NCI-H510A (cell line): ENCODE measurements at places on chromosomes 16 and 17.

GRCh38 chr17:8310601-8311123 is 621 bp downstream of the ARHGEF15 start:
- no peak for DNase-seq

GRCh38 chr17:79518585-79519523 is 92.0 kb downstream of the RBFOX3 start:
- no peak for DNase-seq

- no peak for DNase-seq
Measured at GRCh38 chr17:29158096-29158487, 22.1 kb downstream of the MYO18A start.

DNA sequence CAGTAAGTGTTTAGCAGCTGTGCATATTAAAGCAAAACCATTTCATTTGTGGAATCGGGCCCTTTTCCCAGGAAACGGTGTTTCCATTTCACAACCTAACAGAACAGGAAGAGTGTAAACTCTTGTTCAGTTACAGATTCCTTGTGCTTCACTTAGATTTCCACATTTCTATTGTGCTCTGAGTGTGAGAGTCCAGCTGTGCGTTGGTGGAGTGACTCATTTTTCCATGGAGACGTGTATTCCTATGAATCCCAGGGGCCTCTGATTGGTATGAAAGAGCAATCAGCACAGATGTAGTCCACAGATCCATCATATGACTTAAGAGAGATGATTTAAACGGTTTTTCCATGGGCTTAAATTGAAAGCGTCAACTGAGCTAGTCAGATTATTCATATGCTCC is 13.3 kb upstream of the CAVIN1 start:
- DNase-seq, result no peak

DNA sequence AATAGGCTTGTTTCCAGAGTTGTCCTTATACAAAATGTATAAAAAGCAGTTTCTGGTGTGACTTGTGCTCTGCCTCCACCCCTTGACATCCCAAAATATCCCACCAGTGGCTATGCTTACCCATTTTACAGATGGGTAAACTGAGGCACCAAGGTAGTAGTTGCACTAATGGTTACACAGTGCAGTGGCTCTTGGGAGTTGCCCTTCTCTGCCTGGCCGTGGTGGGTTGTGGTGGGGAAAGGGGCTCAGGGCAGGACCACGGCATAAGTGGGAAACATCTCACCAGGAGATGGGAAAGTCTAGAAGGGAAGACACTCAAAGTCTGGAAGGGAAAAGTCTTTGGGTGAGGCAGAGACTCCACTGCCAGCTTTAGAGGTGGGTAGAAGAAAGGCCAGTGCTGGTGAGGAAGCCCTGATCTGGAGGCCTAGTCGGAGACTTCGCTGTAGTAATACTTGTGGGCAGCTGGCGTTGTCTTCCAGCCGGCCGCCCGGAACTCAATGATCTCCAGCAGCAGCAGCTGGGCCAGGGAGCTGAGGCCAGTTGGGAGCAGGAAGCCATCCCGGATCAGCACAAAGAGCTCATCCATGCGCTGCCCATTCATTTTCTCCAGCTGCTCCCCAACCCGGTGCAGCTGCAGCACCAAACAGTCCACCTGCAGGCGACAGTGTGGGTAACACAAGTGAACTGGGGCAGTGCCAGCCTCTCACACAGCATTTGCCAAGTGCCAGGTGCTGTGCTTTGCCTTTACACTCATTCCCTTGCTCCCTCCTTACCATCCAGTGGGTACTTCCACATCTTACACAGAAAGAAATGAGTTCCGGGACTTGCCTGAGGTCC is 4.5 kb downstream of the MIF4GD start:
- no peak for DNase-seq

GRCh38 chr17:9977180-9977575 is 72.1 kb upstream of the RCVRN start:
- no peak for DNase-seq

DNA sequence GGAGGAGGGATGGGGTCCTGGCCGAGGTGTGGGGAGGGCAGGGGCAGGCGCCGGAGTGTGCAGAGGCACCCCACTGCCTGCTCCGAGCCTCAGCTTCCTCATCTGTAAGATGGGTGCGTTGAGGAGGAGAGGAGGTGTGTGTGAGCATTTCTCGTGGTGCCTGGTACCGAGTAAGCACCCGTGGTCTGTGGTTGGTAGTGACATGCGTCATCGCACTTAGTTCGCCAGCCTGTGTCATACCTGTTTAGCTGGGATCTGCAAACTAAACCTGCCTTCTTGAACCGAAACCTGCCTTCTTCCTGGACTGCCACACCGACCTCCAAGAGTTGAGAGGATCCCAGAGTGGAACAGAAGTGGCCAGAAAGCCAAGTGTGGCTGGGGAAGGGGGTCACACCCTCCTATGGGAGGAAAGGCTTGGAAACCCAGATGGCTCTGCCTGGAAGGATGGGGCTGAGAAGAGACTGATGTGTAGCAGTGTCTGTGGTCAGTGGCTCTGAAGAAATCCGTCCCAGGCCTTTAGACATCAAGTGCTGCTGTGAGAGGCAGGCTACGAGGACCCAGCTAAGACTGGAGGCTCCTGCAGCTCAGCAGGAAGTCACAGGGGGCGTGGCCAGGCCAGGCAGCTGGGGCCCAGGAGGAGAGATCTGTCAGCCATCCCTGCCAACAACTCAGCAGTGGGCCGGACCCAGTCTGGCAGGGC is 162.6 kb upstream of the PLCG2 start:
- no peak for DNase-seq

DNA sequence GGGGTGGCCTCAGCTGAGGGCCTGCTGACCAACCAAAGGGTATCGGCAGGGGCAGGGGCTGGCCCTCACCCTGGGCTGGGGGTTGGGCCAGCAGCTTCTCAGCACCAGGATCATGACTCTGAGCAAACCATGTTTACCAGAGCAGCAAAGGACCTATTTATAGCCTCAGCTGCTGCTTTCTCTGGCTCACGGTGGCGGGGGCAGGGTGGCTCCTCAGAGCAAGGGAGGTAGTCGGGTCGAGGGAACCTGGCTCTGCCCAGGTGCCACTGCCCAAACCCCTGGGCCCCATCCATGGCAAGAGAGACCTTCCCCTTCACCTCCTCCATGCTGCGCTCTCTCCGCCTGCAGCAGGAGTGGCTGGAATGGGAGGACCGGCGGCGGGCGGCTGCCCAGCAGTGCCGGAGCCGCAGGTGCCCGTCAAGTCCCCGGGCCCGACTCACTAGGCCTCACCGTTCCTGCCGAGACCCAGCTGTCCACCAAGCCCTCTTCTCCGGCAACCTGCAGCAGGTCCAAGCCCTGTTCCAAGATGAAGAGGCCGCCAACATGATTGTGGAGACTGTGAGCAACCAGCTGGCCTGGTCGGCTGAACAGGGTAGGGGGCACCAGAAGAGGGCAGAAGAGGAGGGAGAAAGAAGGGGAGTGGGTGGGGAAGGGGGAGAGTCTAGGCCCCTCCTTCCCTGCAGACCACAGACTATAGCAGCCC is at the start of gene ASB16:
Gene ASB16 (plus strand): TSS at position 206 of the 703 bp plus-strand sequence. CDS start 86 bp downstream, at position 292.
- no peak for DNase-seq

- no peak for DNase-seq
Measured at GRCh38 chr16:57146735-57147134, 39.1 kb downstream of the PSME3IP1 start.
